Activated CD4-positive, CD25-positive, alpha-beta regulatory T cell (primary cell): ENCODE measurements at places on chromosomes 3 and 15.

DNA sequence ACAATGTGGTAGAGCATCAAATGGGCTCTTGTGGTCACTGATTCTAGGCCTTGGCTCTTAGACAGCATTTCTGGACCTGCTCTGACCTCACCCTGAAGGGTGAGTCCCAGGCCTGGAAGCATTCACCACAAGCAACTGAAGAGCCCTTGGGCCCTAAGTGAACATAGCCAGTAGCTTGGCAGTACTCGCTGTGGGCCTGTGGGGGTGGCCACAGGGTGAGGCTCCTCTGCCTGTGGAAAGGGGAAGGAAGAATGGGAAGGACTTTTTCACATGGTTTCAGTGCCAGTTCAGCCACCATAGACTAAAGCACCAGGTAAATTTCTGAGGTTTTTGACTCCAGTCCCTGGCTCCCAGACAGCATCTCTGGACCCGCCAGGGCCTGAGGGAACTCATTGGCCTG, 5.1 kb upstream of the ZSCAN2 start:
- no peak for DNase-seq

DNA sequence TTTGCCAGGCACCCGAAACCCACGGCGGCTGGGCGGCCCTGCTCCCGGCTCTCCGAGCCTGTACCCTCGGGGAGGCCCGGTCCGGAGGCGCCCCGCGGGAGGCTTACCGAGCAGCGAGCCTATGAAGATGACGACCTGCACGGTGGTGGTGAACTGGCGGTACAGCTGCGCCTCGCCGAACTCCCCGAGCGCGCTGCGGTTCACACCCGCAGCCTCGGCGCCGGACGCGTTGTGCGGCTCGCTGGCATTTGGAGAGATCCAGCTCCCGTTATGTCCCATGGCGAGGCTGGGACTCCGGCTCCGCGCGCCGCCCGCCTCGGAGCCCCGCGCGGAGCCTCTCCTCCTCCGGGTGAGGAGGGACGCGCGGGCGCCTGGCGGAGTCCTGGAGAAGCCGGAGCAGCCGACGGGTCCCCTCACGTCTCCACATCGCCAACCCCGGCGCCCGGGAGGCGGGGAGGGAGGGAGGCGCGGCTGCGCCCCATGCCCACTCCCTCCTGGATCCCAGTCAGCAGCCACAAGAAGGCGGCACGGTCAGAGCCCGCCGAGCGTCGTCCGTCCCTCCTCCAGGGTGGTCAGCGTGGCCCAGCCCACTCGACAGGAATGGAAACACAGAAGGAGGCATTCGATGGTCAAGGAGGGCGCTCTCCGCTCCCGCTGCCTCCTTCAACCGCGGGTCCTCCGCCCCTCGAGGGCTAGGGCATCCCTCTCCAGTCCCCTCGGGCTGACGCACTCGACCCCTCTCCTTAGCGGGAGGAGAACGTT, at the start of gene GPR176:
Gene GPR176 (minus strand): TSS at position 519 of the 762 bp plus-strand sequence. CDS start 240 bp downstream, at position 279.
- no peak for DNase-seq

DNA sequence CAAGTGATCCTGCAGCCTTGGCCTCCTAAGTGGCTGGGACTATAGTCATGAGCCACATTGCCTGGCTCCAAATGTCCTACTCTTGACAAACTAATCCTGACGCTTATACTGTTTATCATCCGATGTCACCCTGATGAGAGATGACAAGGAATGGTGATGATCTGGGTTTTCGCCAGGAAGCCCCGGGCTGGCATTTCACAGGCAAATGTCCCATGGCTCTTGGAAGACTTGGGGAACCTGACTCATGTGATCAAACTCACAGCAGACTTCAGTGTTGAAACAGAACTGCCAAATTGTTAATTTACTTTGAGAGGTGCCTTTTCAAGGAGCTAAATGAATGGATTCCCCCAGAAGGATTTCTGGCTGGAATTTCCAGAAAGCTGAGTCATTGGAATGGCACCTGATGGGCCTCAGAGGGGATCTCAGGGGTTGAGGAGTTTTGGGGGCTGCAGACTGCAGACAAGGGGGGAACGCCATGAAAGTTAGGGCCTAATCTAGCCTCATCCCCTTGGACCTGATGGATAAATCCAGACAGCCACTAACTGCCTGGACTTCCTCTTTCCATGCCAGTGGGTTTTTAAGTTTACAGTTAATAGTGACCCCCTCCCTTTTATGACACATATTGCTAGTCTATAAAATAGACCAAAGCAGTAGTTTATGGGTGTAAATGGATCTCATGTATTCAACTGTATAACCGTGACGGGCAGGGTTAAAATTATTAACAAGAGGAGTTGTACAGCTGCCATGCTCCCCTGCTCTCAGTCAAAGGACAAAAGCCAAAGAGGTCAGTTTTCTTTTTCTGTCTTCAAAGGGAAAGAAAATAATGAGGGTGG, 146.6 kb downstream of the CHSY1 start:
- DNase-seq, result no peak

DNA sequence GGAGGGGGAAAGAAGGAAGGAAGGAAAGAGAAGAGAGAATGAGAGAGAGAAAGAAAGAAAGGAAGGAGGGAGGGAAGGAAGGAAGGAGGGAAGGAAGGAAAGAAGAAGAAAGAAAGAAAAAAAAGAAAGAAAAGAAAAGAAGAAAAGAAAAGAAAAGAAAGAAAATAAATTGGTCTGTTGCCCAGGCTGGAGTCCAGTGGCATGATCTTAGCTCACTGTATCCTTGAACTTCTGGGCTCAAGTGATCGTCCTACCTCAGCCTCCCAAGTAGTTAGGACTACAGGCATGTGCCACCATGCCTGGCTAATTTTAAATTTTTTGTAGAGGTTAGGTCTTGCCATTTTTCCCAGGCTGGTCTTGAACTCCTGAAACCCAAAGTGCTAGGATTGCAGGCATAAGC, 11.6 kb upstream of the RNF7 start:
- no peak for DNase-seq

DNA sequence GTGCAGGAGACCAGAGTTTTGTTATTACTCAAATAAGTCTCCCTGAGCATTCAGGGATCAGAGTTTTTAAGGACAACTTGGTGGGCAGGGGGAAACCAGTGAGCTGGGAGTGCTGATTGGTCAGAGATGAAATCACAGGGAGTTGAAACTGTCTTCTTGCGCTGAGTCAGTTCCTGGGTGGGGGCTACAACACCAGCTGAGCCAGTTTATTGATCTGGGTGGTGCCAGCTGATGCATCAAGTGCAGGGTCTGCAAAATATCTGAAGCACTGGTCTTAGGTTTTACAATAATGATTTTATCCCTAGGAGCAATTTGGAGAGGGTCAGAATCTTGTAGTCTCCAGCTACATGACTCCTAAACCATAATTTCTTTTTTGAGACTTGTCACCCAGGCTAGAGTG, 13.8 kb upstream of the ZNF662 start:
- DNase-seq, result no peak
